ENCODE measurements at places on chromosomes 4 and X. TPM values are rescaled to one million over a fixed set of nuclear protein-coding genes. Genes with fewer than 3 reads are reported as not detected.

GRCh38 chr4:147309434-147309833 is 171.5 kb upstream of the EDNRA start:
- H3K4me1 ChIP-seq = no peaks in the 10 kb centered on the region
- no peak for DNase-seq
- no peak overlapping the region for H3K4me3 ChIP-seq
- H3K27me3 ChIP-seq = no peaks in the 10 kb centered on the region

DNA sequence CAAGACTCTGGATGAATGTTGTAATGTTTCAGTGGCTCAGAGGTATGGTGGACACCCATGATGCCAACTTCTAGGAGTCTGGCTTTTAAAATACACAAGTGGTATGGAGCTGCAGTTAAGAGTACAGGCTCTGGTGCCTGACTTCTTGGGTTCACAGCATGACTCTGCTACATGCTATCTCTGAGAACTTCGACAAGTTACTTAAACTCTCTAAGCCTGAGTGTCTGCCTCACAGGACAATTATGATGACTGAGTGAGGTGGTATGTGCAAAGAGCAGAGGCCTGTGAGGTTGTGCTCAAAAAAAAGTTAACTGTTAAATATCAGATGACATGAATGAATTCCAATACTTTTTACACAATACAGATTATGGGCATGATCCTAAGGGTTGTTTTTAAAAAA is 90.9 kb upstream of the SRD5A3 start:
- no peak overlapping the region for H3K27ac ChIP-seq
- no peaks in the 10 kb centered on the region for H3K27me3 ChIP-seq

DNA sequence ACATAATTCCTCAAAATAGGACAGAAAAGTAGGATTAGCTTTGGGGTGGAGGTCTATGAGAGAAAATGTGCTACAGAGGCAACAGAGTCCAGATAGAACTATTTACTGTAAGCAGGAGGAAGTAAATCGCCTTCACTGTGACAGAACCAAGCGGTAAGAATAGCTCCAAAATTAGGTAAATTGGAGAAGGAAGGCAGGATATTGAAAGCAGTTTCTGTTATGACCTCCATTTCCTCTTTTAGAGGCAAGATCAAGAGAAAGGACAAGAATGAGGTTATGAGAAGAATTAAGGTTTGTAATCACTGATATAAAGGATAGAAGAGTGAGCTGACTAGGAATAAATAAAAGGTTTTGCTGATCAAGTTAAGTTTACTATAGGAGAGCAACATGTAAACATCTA is 44.1 kb upstream of the NEUROG2 start:
- DNase-seq = no peak
- no peak overlapping the region for H3K27ac ChIP-seq
- no peaks in the 10 kb centered on the region for H3K4me1 ChIP-seq
- H3K36me3 ChIP-seq = no peaks in the 10 kb centered on the region
- no peaks in the 10 kb centered on the region for H3K27me3 ChIP-seq

DNA sequence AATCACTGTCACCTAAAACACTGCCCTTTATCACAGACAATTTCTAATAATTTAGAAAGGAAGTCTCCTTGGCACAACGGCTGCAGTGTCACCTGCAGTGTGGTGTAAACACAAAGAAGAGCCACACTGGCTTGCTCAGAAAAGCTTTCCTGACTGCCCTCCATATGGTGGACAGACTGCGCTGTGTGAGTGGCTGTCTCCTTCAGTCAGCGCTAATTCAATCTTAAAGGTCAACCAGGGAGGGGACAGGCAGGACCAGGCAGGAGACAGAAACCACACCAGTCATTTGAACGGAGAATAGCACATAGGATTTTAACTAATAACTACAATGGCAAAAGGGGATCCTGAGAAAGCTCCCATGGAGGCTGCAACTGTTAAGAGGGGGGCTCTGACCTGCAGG is 132.1 kb downstream of the NSUN7 start:
- peaks cover 3% of the 10 kb centered on the region for H3K36me3 ChIP-seq
- H3K27me3 ChIP-seq = no peaks in the 10 kb centered on the region
- peaks cover 22% of the 10 kb centered on the region for H3K4me1 ChIP-seq
- H3K4me3 ChIP-seq = no peak overlapping the region
- no peak for DNase-seq

ZDHHC15 gene
- total RNA-seq = 2.0 TPM

DGKQ gene
- 25.9 TPM for total RNA-seq

CFP gene
- 3.2 TPM for total RNA-seq

CENPU gene
- total RNA-seq = 69.9 TPM

PLAC8 gene
- 1.8 TPM for total RNA-seq
